ENCODE measurements at places on chromosomes 1 and 21.

DNA sequence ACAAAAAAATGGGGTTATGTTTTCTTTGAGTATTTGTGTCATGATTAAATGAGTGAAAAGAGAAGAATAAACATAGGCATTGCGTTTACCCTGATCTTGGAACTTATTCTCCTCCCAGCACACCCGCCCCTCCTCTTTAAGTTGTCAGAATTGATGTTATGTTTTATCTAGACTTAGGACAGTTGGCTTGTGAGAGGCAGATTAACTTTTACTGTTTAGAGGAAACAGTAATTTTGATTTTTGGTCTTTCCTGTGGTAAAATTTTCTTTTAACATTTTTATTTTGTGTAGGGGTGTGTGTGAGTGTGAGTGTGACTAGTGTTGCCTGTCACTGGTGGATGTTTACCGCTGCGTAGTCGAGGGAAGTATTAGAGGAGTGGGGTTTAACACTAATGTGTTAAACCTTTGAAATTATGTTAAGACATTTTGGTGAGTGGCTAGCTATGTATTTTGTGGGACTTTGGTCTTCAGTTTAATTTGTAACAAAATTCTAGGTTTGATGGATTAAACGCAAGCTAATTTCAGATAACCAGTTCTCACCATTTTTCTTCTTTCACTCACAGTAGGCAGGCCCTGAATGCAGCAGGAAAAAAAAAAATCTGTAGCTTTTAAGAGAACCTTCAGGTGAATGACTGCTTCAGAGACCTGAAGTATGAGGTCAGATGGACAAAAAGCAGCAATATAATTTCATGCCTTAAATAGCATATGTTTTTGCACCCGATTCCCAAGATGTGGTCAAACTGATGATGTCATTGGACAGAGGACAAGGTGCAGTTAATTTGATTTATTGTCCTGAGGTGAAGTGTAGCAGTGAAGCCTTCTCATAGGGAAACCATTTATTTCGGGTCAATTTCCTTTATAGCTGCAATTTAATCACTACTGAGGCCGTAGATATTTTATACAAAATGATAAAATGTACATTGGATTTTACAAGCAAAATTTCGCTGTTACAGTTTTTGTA, 2.7 kb downstream of the POU2F1 start:
- DNase-seq, result no peak

GRCh38 chr1:110879758-110880606, 7.0 kb downstream of the CD53 start:
- DNase-seq, result no peak

- no peak for DNase-seq
These were observed 23.4 kb downstream of the SESN2 start for GRCh38 chr1:28282426-28283407.

- no peak for DNase-seq
These were observed 25.6 kb downstream of the UBIAD1 start for GRCh38 chr1:11298390-11299224.

- no peak for DNase-seq
These were observed 3.1 kb downstream of the PRUNE1 start for GRCh38 chr1:151011154-151011850.

- peak; percentile 94 for DNase-seq
These were observed 7.4 kb downstream of the EFNA4 start for GRCh38 chr1:155070721-155071569.

DNA sequence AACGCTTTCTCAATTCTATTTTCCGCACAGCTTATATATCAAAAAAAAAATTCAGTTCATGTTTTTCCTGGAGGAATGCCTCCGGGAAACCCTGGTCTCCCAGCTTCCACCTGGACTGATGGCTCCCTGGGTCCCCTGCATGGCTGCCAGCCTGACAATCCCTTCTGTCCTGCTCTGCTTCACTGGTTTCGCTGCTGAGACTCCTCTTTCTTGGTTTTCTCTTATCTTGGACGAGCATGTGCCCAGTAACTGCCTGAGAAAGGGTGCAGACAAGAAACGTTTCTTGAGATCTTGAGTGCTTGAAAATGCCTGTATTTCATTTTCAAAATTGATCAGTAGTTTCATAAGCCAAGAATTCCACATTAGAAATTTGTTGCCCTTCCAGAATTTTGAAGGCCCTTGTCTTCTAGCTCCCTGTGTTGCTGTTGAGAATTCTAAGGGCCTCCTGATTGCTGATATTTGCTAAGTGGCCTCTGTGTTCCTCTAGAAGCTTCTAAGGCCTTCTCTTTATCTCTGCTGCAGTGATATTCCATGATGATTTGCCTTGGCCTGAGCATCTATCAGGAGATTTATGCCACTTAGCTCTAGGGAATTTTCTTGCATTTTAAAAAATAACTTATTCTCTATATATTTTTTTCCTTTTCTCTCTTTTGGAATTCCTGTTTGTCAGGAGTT, 44.7 kb downstream of the ETS2 start:
- no peak for DNase-seq

- DNase-seq, result peak; percentile 26
These were observed 681 bp downstream of the B4GALT2 start for GRCh38 chr1:43979528-43980254.

DNA sequence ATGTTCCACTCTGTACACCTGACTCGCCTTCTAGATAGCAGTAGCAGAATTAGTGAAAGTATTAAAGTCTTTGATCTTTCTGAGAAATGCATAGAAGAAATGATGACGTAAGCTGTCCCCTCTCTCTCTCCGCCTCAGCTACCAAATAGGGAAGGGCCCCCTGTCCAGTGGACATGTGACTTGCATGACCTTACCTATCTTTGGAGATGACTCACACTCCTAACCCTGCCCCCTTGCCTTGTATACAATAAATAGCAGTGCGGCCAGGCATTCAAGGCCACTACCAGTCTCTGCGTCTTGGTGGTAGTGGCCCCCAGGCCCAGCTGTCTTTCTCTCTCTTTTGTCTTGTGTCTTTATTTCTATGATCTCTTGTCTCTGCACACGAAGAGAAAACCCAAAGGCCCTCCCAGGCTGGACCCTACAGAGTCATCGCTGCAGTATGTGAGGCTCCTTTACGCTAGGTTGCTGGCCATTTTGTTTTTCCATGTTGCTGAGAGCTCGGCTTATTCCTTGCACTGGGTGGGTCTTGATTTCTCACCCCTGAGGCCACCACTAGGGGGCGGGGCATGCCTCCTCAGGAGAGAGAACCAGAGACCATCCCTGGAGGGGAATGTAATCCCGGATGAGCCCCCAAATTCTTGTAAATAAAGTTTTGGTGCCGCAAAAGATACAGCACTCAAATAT, 16.0 kb upstream of the ZBTB8B start:
- DNase-seq, result peak; percentile 83

- no peak for DNase-seq
These were observed 5.0 kb downstream of the ADAMTS1 start for GRCh38 chr21:26840201-26840600.

Measured in mesendoderm (in vitro differentiated cells).